Stimulated activated CD4-positive, alpha-beta T cell treated with anti-CD3 and anti-CD28 coated beads, Interleukin-2, amount 100 ng/mL, for 24 hours (primary cell): ENCODE measurements at places on chromosomes 2 and 18.
A peak's percentile ranks its signal among the peaks of the same experiment; 100 is the strongest.

DNA sequence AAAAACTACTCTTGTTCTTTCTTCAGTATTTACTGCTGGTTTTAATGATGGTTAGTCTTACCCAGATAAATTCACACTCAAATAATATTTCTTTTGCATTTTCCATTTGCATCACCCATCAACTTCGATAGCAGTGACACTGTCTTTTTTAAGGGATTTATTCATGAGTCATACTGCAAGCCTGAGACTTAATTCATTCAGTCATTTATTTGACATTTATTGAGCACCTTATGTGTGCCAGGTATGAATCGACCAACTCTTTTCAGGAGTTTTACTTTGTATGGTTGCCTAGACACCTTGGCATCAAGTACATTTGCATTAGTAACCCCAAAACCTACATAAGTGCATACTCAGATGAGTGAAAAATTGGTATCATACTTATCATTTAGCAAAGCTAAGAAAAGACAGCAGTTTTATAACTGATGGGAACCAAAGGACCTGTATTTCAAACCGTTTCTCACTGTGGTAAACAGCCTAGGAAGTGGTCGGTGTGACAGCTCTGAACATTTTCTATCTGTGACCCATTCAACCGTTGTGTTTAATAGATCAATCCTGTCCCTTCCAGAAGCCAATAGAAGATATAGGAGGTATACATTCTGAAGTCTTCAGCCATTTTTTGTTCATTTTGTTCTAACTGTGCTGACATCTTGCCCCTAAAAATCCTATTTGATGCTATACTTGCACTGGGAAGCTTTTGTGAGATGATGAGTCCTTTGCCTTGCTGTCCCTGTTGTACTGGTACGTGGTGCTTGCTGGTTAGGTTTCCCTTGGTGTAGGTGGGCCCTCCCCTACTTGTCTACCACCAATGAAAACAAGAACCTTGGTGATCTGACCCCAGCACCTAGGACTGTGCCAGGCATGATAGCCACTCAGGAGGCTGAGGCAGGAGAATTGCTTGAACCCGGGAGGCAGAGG, 484.7 kb upstream of the RAB12 start:
- no peak for DNase-seq

GRCh38 chr2:43225788-43226557, 433 bp downstream of the ZFP36L2 start:
- peak; percentile 80 for DNase-seq

- no peak for DNase-seq
These were observed 14.3 kb upstream of the SLC4A10 start for GRCh38 chr2:161609930-161610329.

DNA sequence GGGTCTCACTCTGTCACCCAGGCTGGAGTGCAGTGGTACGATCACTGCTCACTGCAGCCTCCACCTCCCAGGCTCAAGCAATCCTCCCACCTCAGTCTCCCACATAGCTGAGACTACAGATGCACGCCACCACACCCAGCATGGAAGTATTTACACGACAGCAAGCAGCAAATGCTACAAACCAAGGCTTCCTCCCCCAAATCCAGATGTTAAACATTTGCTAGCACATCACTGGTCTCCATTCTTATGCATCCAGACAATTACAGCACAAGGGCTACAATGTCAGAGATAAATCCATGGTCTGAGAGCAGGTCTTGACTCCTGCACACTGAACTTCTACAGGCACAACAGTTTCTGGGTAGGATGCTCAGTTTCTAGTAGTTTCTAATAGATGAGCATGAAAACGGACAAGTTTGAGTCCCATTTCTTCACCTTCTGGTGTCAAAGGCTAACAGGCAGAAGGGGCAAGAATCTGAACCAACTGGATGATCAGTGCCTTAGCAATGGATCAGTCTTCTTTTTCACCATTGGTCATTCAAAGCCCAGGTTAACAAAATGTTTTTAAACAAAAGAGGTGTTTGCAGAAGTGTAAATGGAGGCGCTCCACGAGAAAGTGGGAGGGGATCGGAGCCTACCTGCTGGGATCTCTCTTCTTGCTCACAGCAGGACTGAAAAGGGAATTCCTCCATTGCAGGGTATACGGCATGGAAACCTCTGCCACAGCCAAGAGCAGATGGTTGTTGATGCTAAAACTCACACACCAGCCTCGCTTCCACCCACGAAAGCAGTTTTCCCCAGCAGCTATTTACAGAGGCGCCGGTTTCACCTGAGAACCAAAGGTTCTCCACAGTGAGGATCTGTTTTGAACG, 135.0 kb upstream of the ARL4C start:
- no peak for DNase-seq

GRCh38 chr2:100268986-100269385, 53.3 kb downstream of the LONRF2 start:
- DNase-seq = no peak

- no peak for DNase-seq
These were observed 1281.6 kb upstream of the TMEFF2 start for GRCh38 chr2:193476171-193476800.

GRCh38 chr2:2254206-2254605, 76.9 kb downstream of the MYT1L start:
- no peak for DNase-seq

- no peak for DNase-seq
These were observed 14.8 kb downstream of the MBD2 start for GRCh38 chr18:54209471-54210180.

DNA sequence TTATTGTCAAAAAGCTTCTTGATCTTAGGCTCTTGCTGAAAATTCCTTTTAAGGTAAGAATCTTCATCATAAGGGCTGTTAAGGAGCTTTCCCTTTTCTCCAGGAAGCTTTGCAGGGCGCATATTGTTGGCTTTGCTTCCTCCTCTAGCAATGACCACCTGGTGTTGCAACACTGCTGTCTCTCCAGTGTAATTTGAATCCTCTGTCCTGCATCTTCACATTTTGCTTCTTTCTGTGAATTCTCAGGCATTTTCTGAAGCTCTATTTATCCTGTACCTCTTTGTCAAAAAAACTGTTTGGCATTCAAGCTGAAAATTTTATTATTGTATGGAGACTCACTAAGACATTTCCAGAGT, 533.1 kb upstream of the CHAC2 start:
- no peak for DNase-seq

DNA sequence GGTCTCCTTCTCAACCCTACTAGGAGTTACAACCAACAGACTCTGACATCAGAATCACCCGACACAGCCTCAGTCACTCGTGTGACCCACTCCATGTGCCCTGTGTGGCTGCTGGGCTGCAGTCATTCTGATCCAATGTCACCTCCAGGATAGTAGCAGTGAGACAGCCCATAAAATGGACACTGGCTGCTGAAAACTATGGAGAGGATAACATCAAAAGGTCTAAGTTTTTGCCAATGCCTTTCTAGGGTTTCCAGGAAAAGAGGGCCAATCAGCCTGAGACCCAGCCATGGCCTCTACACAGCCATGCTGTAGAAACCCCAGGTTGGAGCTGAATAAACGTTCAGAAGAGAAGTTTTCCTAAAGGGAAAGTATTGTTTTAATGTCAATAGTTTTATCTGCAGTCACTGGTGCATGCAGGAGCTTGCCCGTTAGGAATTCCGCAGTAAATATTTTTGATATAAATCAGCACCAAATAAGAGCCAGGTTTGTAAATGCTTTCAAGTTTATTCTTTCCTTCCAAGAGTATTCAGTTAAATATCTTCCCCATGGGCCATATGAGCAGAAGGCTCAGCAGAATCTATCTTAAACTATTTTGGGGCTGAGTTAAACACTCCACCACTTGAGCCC, 92.2 kb upstream of the PID1 start:
- no peak for DNase-seq

DNA sequence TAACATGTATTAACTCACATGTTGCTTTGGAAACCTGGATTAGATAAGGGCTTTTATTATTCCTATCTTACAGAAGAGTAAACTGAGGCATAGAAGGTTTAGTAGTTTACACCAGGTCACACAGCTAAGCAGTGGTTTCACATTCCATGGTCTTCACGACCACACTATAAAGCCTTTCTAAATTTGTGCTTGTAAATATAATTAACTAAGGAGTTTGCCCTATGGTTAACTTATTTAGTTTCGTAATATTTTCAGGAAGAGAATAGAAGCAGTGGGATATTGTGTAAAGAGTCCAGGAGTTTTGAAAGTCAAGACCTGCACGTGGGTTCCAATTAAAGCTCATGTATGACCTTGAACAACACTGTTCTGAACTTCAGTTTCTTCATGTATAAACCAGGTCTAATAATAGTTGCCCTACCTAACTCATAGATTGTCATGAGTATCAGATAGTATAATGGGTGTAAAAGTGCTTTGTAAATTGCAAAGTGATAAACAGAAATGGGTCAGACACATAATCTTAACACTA, 19.5 kb upstream of the SOS1 start:
- no peak for DNase-seq

GRCh38 chr18:48771641-48772375, 179.0 kb downstream of the SMAD7 start:
- DNase-seq = no peak

DNA sequence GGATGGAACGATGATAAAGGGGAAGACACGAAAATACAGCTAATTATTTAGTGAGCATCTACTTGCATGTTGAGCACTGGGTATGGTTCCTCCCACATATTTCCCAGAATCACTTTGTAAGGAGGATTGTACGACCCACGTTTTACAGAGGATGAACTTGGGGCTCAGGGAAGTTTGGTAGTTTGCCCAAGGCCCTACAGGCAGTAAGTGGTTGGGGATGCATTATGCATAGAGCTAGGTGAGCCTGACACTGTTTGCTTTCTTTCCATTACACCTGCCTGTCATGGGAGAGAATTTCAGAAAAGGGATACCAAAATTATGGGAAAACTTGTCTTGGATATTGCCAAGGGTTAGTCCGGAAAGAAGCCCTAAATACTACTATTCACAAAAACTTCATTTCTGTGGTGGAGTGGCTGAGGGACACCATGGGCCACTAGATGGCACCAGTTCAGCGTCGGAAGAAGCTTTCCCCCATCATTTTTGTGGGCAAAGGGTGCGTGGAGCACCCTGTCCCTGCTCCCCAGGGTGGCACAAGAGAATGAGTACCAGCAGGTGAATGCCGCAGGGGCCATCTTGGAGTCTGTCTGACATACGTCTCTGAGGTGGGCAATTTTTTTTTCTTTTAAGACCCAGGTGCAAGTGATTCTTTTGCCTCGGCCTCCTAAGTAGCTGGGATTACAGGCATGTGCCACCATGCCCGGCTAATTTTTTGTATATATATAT, 23.5 kb upstream of the C18orf32 start:
- peak; percentile 56 for DNase-seq

DNA sequence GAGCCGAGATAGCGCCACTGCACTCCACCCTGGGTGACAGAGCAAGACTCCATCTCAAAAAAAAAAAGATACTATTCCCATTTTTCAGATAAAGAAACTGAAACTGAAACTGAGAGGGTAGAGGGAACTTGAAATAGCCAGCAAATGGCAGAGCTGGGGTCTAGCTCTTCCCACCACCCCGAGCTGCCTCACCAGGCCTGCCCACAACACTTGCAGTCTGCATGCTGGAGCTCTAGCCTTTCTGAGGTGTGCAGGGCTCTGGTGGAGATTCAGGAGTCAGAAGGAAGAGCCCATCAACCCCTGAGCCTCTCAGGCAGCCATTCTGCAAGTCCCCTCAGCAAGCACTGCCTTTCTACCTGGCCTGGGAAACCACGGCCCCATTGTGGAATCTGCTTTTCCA, 14.3 kb downstream of the EDAR start:
- DNase-seq = no peak
